ENCODE measurements at places on chromosomes 2 and 18.

DNA sequence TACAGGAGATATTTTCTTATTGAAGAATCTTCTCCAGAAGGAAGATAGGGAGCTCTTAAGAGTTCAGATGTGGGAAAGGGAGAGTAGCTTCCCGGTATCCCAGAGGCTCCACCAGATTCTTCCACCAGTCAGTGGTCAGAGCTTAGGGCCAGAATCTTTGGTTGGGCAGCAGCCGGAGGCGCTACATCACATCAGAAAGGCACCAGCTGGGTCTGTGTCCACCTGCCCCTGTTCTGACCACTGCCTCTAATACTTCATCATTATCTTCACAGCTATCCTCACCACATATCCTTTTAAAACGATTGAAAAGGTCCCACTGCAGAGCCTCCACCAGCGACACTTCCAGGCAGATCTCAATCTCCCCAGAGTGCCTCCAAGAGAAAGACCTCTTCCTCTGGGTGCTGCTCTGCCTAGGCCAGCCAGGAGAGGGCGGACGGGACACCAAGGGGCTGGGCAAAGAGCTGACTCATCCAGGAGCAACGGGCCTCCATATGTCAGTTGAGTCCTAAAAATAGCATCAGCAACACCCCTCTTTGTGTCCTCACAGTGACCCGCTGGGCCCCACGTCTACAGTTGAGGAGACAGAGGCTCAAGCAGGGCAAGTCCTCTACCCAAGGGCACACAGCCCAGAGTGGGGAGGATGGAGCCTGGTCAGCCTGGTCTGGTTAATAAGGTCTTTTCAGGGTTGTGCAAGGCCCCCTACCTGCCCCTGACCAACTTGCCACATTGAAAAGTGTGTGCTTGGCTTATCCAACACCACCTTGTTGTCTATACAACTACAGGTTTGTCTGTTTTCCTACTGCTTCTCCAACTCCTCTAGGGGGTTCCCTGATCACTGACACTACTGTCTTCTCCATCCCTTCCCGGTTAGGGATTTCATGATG, 81.2 kb downstream of the ADD2 start:
- peak; percentile 57 for DNase-seq

DNA sequence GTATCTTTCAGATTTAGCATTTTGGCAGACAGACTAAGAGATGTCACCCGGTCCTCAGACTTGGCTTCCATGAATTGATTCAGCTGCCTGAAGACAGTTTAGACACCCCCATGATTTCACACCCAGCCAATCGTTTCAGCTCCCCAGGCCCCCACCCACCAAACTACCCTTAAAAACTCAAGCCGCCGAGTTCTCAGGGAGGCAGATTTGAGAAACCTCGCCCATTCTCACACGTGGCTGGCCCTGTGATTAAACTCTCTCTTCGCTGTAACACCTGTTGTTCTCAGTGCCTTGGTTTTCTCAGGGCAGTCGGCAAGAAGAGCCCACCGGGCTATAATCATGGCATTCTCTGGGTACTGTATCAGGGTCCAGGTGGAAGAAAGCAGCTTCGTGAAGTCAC, 35.2 kb downstream of the UXS1 start:
- DNase-seq = peak; percentile 69

DNA sequence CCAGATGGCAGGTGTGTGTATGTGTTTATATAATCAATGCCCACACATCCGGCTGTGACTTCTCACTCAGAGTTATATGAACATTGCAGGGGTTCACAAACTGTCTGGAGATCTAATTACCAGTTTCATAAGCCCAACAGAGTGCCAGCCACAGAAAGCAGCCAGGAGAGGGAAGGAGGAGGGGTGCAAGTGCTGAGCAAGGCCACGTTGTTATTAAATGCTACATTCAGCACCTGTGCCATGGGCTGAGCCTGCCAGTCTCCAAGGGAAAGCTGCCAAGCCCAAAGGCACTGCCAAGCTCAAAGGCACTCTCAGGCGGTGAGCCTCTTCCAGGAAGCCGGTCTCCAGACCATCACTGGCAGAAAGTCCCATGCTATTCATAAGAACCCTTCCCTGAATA, 17.4 kb downstream of the XDH start:
- no peak for DNase-seq

- no peak for DNase-seq
Measured at GRCh38 chr18:48402953-48403352, 6.2 kb downstream of the ZBTB7C start.

DNA sequence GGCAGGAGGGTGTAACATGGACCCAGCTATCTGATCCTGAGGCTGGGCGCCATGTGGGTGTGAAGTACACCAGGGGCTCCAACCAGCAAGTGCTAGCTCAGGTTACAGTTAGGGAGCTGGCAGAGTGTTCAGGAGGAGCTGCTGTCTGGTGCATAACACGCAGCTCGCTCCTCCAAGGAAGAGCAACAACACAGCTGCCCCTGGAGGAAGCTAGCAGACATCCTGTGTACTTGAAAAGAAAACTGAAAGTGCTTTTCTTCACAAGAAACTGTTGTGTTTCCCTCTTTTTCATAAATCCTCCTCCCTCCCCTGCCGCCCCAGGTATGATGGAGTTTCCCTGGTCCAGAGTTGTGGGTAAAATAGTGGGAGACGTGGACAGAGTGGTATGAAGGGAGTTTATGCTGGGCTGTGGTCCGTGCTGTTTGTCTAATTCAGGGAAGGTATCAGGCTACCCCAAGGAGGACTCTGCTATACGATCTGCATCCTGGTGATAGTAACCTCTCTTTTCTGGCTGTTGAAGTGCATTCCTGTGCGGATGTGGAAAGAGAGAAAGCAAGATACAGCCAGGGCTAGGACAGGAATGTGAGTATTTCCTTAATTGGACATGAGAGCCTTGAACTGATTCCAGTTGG, 6.1 kb upstream of the LBH start:
- peak; percentile 74 for DNase-seq

DNA sequence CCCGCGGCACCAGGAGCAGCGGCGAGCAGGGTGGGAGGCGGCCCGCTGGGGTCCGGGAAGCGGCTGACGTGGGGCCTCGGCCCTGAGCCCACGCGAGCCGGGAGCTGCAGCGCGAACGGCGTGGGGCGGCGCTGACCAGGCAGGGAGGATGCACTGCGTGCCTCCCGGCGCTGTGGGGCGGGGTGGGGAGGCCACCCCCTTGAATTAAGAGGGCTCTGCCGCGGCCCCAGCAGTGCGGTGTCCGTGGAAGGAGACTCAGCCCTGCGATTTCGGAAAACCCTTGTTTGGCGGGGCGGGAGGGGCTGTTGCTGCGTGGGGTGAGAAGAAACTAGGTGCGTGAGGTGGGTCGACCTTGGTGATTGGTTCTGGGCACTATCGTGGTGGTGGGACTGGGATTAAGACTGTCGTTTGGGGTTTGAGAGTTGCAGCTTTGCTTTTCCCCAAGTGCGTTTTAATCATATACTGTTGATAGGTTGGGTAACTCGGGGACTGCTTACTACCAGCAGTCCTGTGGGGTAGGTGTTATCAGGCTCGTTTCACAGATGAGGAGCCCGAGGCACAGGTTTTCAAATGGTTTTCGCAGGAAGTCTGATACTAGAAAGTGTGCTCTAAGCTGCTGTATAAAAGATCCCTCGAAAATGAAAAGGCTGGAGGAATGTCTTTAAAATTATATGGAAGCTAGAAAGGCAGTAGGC, 722 bp downstream of the ACSL3 start:
- peak; percentile 59 for DNase-seq

GRCh38 chr2:112879491-112880041, 31.4 kb upstream of the IL37 start:
- no peak for DNase-seq

- DNase-seq = no peak
Measured at GRCh38 chr2:113863144-113863543, 26.7 kb upstream of the ACTR3 start.

DNA sequence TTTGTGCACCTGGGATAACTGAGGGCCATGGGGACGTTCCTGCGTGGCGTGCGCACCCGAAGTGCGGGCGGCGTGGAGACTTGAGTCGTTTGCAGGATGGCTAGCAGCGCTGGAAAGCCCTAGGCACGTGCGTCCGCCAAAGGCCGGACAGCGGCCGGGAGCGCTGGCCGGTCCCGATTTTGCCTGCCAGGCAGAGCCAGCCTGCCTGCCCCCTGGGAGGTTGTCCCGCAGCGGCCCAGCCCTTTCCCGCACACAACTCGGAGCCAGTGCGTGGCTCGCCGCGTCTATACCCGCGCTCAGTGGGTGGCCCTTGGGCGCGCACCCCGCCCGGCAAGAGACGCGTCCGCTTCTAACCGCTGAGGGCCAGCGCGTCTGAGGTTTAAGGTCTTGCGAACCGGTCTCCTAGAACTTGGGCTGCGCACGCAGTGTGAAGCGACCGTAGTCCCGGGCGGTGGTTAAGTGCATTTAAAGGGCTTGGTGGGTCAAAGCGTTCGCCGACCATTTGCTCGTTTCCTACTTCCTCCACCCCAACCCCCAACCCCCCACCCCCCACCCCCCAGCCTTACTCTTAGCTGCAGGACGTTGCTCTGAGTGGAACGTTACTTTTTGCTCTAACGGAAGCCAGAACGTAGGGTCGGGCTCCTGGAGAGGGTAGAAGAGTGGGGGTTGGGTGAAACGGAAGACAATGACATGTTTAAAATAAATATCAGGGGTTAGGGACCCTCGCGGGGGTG, 627 bp downstream of the CDCA7 start:
- DNase-seq = peak; percentile 67

DNA sequence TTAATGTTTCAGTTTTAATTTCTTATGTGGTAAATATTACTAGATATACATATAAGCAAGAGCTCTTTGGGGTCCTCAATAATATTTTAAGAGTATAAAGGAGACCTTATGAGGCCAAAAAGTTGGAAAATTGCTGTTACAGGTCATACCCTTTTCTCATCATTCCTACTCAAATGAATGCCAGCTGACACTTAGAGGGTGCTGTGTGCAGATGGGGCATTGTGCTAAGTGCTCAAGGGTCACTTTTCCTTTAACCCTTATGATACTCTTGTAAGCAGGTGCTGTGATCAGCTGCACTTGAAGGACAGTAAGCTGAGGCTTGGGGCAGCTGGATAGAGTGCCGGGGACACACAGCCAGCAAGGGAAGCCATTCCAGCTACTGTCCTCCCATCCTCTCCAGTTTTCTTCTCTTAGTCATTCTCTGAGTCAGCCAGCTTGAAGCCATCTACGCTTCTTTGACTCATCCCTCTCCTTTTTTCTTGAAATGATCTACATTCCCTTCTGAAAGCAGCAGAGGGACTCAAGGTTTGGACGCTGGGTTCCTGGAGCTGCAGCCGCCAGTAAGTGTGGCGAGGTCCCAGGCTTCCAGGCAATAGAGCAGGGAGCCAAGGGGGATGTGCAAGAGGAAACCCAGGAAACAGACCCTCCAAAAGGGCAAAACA, 42.0 kb upstream of the CREB1 start:
- no peak for DNase-seq

Measured in activated CD8-positive, alpha-beta memory T cell treated with anti-CD3 and anti-CD28 coated beads, Interleukin-2, amount 10 ng/mL, durations not matched to agents 7 days and 5 days (primary cell).